ENCODE measurements at places on chromosomes 1 and 21.

DNA sequence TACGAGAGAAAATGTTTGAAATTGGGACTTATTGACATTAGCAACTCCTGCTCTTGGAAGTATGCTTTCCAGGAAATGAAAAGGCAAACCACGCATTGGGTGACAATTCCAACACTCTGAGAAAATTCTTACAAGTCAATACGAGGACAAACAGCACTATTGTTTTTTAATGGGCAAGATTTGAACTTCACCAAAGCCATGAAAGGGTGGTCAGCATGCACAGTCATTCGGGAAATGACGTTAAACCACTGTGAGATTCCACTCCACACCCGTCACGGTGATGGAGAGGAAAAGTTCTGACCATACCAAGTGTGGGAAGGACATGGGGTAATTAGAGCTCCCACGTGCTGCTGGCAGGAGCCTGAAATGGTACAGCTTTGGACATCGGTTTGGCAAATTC lies 12.2 kb upstream of the PRXL2B start:
- no peak for DNase-seq

GRCh38 chr1:91487469-91487868 lies 13.2 kb upstream of the CDC7 start:
- no peak for DNase-seq

DNA sequence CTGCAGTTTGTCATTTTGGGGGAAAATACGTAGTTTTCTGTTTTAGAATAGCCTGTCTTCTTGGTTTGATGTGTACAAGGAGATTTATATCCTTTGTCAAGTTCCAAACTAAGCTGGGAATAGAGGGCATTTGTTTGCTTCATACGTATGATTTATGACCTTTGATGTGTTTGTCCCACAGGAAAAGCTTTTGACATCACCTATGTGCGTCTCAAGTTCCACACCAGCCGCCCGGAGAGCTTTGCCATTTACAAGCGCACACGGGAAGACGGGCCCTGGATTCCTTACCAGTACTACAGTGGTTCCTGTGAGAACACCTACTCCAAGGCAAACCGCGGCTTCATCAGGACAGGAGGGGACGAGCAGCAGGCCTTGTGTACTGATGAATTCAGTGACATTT lies 79.9 kb downstream of the LAMC1 start:
- no peak for DNase-seq

DNA sequence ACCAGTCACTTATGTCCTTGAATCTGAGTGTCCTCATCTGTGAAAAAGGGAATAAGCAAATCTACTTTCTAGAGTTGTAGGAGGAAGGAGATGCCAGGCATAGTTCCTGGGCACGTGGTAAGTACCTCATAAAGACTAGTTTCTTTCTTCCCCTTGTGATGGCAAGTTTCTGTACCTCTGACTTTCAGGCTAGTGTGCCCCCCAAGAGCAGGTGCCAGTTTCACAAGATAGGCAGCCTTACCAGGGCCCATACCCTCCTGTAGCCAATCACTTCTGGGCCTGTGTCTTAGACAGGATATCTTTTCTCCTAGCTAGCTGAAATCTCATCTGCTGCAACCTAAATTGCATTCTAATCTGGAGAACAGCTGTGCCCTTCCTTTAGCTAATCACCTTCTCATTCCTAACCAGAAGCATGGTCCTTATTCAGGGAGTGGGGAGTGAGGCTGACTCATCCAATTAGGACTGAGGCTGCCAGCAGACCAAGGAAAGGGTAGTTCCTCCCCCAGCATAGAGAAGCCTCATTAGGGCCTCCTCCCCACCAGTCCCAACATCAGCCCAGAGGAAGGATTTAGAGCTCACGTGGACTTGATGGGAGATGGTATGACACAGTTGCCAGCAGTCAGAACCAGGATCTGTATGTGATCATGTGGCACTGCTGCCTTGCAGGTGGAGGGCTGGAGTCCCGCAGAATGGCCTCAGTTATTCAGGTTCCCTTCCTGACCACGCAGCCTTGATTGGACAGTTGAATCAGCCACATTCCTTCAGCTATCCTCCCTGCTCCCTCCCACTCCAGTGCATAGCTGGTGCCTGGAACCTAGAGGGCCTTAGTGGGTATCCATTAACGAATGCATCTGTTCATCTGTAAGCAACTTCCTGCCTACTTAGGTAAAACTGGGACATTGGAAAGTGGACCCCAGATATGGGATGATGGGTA lies 7.9 kb downstream of the KLHDC8A start:
- no peak for DNase-seq

DNA sequence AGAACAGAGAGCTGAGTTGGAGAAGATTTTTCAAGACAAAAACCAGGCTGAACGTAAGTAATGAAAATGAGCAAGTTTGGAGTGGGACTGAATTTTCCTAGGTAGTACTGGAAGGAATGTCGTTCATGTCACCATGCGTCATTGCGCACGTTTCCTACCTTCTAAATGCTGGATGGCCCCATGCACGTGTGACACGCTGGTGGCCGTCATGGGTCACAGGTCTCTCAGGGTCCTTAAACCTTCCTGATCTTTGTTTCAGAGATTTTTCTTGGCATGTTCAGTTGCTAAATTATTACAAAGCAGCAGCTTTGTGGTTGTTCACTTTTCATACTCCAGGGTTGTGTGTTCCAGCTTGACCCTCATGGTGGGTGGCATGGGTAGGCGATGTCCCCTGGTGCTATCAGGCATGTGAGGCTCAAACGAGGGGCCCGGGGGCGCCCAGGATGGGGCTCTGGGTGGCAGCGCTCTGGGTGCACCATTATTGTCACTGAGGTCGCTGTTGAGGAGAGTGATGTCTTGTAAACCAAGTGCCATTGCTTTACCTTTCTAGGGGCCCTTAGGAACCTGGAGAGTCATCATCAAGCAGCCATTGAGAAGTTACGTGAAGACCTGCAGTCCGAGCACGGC lies 25.3 kb downstream of the PCNT start:
- no peak for DNase-seq

Measured in glomerular endothelial cell (primary cell).